ENCODE measurements at places on chromosomes 6 and 20. TPM values are rescaled to one million over a fixed set of nuclear protein-coding genes. Genes with fewer than 3 reads are reported as not detected.
A peak's percentile ranks its signal among the peaks of the same experiment; 100 is the strongest.

The DLGAP4 gene
- 95.7 TPM for total RNA-seq

The HLA-DRB5 gene
- 4.9 TPM for total RNA-seq

The RNF144B gene
- total RNA-seq = 11.0 TPM

The ADAM33 gene
- total RNA-seq = 4.6 TPM

DNA sequence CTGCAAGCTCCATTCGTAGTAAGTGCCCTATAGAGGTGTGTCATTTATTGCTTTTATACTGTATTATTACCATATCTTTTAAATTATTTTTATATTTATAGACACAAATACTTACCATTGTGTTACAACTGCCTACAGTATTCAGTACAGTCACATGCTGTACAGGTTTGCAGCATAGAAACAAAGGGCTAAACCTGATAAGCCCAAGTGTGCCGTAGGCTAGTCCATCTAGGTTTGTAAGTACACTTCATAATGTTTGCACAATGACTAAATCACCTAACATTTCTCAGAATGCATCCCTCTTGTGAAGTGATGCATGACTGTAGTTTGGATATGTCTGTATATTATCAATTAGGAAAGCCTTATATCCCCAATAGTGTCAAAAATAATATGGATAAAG is 122.8 kb downstream of the CLVS2 start:
- no peak for DNase-seq

- no peak for DNase-seq
Observed at GRCh38 chr20:21246161-21246560, 57.0 kb upstream of the XRN2 start.

- DNase-seq = no peak
Observed at GRCh38 chr6:109381061-109381746, 1.1 kb downstream of the CD164 start.

- DNase-seq = no peak
Observed at GRCh38 chr6:141580988-141581552, 551.7 kb upstream of the GJE1 start.

DNA sequence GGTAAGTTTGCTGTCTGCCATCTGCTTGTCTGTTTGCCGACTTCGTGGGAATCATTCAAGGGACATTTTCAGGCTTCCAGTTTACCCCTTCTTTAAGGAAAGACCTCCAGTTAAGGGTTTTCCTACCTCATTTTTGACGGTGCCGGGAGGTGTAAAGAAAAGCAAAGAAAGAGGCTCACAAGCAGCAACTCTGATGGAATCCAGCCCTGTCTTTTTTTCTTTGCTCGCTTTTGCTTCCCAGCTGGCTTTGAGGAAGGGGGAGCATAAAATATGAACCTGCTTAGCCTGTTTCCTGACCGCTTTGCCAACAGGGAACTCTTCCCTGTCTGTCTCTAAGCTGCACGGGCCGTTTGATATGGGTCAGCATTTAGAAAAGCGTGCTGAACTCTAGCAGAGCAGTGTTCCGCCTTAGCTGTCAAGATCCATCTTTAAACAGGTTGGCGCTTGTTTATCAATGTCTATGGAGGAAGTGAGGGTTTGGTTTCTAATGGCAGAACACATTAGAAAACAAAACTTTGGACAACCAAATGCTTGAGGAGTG is 13.8 kb downstream of the SYTL3 start:
- no peak for DNase-seq

GRCh38 chr20:15487030-15487429 is 1086.2 kb downstream of the KIF16B start:
- no peak for DNase-seq

- no peak for DNase-seq
Observed at GRCh38 chr20:35151736-35152135, 4.6 kb upstream of the EDEM2 start.

DNA sequence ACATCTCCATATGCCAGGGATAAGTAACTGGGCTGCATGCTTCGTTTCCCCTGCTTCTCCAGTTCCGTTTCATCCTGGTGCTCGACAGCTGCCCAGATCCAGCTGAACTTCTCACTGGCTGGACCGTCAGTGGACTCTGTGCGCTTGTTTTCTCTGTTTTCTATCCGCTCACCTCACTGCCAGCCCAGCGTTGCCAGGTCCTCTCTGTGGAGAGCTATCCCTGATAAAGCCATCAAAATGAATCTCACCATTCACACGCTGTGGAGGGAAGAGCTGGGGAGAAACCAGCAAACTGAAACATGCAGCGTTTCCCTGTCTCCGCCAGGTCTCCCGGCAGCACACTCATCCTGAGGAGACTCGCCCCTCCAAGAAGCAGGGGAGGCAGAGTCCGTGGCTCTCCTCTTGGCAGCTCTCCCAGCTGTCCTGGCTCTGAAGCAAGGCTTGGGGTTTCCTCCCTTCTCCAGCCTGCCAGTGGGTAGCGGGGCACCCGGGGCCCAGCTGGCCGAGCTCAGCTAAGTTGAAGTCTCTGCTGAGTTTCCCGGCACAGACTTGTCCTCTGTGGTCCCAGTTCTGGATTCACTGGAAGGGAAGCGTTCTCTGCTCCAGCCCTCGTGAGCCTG is 160.9 kb downstream of the DTNBP1 start:
- peak; percentile 75 for DNase-seq

DNA sequence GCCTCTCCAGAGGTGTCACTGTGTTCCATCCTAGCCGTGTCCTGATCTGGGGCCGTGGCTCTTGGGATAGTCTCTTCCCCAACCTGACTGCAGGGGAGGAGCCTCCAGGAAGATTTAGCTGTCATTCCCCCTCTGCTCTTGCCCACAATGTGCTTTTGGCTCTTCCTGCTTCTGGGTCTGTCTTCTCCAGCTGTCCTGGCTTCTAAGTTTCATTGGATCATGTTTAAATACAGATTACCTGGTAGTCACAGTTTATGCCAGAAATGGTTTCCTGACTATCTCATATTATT is 139.1 kb downstream of the ZDHHC14 start:
- no peak for DNase-seq

Measured in dorsolateral prefrontal cortex (tissue), 122 donors.